ENCODE measurements at places on chromosomes 11 and 22.

- DNase-seq: no peak
Measured at GRCh38 chr22:38819387-38819940, 24.4 kb downstream of the NPTXR start.

DNA sequence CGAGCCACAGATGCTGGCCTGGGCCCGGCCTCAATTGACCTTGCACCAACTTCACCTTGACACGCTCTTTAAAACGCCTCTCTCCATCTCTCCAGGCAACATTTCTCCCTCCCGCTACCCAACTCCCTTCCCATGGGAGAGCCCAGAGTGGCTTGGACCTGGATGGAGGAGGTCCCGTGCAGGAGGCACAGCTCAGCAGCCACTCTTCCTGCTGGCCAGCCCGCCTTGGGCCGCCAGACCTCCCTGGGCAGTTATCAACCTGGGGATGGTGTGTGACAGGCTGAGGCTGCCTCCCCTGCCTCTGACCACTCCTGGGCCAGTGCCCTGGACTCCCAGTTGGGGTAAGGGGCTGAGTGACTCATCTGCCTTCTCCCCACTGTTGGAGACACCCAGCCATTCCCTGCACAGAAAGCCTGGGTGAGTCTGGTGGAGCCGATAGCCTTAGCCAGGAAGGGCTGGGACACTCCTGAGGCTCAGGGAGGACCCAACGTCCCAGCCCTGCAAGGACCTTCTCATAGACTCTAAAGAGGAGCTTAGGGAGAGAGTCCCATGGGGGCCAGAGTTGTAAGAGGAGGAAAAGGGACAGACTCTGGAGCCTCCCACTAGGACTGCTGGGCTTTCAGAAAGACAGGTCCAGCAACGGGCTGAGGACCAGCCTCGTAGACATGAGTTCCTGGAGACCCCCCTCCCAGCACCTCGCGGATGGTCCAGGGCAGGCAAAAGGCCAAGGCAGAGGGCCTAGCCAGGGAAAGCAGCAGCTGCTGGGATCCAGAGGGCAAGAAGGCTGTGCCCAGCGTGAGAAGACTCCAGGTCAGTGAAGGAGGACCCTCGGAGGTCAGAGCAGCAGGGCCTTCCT lies 131.7 kb downstream of the CEP164 start:
- no peak for DNase-seq

- DNase-seq: peak; percentile 22
Measured at GRCh38 chr11:114195981-114196731, 100.0 kb upstream of the NNMT start.

DNA sequence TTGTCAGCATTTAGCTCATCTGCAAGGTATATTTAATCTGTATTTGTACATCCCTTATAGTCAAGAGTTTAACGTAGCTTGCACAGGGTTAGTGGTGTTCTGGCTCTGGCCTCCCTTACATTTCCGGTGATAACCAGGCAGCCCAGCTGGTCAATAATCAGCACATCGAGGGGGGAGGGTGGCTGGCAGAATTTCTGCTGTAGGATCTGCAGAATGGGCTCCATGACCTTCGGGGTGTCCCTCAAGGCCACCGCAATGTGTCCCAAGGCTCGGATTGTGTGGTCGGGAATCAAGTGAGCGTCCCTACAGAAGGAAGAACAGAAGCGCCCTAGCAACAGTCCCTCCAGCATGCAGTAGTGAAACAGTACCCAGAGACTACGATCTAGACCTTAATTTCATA lies 25.1 kb downstream of the SERPIND1 start:
- DNase-seq: no peak

- no peak for DNase-seq
Measured at GRCh38 chr22:50087646-50088045, 2.2 kb upstream of the MOV10L1 start.

DNA sequence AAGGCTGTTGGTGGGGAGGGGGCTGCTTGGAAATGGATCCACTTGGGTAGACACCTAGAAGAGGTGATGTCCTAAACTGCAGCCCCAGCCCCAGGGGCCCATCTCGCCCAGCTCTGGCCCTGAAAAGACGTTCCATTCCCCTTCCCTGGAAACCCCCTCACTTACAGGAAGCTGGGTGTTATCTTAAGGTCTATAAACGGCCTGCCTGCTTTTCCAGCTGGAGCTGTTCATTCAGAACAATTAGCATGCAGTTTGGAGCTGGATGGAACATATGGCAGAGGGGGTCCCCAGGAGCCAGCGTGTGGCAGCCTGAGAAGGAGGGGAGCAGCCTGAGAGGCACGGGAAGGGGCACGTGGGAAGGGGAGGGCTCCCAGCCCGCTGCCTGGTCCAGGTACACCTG lies 139.6 kb downstream of the PKNOX2 start:
- no peak for DNase-seq

DNA sequence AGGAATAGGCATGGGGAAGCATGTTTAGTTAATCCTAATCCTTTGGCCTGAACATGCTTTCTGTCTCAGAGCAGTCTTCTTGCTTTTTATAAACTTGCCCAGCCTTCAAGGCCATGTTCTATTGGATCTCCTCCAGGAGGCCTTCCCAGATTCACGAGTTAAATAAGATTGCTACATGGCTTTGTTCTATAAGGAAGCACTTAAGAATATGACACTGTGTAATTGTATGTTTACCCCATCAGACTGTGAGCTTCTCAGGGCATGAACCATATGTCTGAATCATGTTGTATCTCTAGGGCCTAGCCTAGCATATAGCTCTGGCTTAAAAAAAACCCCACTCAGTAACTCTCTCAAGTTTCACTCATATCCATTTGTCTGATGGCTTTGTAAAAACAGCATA lies 26.4 kb upstream of the UCP3 start:
- no peak for DNase-seq

- no peak for DNase-seq
Measured at GRCh38 chr11:46906609-46907041, 11.7 kb downstream of the LRP4 start.

GRCh38 chr22:22684580-22685561 lies 40.5 kb downstream of the GGTLC2 start:
- peak; percentile 54 for DNase-seq

- no peak for DNase-seq
Measured at GRCh38 chr22:22759371-22759770, 115.0 kb downstream of the GGTLC2 start.

DNA sequence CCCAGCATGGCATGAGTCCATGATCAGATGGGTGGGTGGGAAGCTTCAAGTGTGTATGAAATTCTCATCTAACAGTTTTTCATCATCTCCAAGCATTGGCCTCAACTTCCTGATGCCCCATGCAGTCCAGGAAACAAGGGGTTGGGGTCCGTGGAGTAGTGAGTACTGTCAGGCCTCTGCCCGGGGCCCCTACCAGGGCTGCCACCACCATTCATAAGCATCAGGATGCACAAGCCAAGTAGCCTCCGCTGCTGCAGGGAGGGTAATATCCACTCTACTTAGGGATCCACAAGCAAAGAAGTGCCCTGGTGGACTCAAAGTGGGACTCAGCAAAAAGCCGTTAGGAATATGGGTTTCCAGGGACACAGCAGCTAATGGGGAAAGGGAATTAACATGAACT lies 49.3 kb downstream of the KCNC1 start:
- DNase-seq: no peak

DNA sequence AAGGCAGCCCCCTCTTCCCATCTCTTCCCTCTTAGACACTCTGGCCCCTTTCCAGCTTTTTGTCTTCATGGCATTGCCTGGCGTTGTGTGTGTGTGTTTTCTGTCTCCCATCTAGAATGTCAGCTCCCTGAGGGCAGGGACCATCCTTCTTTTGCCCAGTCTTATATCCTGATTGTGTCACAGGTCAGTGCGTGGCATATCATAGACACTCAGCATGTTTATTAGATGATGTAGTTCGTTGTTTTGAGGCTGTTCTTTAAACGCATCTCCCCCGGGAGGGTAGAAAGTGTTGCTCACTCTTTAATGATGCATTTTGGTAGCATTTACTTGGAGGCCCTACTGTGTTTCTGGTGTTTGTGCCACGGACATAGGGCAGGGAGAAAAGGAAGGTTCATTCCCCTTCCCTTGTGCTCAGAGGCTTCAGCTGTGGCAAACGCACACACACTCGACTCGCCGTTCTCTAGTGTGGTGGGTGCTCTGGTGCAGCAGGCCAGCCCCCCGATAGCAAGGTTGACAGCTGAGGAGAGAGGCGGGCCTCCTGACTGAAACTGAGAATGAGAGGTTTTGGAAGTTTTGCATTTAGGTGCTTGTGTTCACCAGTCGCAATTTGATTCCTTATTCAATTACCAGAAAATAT lies 60.2 kb downstream of the TNRC6B start:
- DNase-seq: peak; percentile 31

- peak; percentile 69 for DNase-seq
Measured at GRCh38 chr11:62922653-62923431, 1.7 kb upstream of the CHRM1 start.

DNA sequence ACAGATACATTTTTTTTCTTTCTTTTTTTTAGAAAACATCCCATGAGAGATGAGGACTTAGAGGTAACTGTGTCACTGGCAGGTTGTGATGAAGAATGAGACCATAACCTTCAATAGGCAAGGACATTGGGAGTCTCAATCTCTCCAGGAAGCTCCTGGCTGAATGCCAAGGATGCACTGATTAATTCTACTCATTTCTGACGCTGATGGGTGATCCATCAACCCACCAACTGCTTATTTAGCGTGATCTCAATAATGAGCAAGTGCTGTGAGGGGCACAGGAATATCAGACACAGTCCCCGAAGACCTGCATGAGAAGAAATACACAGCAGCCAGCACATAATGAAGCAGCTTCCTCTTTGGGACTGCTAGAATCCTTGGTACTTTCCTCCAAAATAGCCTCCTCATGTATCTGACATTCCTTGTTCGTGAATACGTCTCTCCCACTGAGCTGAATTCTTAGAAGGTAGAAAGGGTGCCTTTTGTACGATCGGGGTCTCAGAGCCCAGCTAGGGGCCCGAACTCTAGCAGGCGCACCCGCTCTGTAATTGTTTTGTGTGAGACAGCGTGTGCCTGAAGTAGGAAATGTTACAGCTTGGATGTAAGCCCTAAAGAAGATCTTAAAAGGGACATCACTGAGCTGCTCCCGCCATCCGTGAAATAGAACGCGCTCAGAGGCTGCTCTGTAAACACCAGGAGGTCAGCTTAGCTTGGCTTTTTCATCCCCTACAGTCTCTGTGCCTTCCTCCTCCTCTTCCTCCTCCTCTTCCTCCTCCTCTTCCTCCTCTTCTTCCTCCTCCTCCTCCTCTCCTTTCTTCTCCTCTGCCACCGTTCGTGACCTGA lies 7.2 kb downstream of the CLMP start:
- DNase-seq: no peak

GRCh38 chr11:19868281-19868821 lies 155.7 kb downstream of the NAV2 start:
- no peak for DNase-seq

Measured in GM20000 (cell line).